NCI-H345 (cell line): ENCODE measurements at places on chromosomes 5 and 9.
A peak's percentile ranks its signal among the peaks of the same experiment; 100 is the strongest.

- peak; percentile 86 for DNase-seq
These were observed 812 bp downstream of the CACFD1 start for GRCh38 chr9:133460405-133461175.

GRCh38 chr9:107914151-107914550, 424.6 kb upstream of the KLF4 start:
- DNase-seq: no peak

- DNase-seq: no peak
These were observed 7.7 kb downstream of the PHF19 start for GRCh38 chr9:120869360-120869687.

DNA sequence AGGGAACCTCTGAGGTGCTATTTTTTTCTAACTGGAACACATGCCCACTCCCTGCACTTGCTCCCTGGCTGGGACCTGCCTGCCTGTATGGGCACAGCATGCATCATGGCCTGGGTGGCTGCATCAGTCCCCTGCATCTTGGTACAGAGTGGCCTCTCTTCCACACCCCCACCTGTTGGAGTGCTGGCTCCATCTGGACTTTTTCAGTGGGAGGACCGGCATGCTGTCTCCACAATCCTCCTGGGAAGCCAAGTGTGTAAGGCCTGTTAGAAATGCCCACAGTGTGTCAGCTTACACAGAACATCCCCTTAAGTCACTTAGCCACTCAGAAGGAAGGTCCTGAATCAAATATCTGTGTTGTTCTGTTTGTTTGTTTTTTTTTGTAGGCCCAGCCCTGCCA, 102.9 kb downstream of the MARCHF3 start:
- no peak for DNase-seq

GRCh38 chr5:34496260-34496691, 159.9 kb upstream of the RAI14 start:
- DNase-seq: no peak

DNA sequence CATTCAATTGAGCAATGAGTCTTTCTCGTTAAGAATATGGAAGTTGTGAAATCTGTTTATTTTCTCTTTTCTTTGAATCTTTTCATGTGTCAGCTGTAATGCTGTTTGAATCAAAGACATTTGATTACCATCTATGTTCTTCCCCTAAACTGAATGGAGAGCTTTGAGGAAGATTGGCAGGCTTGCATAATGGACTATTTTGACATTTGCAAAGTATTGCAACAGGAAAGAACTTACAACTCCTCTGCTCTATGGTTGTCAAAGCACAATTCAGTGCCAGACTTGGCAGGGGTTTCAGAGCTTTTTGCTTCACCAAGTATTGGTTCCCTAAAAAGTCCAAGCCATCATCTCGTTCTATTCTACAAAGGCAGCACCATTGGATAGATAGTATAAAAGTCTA, 549.0 kb upstream of the NUDT12 start:
- DNase-seq: no peak

- no peak for DNase-seq
These were observed 76.4 kb upstream of the SLC1A1 start for GRCh38 chr9:4413856-4414255.

- DNase-seq: no peak
These were observed 25.3 kb upstream of the SIL1 start for GRCh38 chr5:139223481-139223880.

DNA sequence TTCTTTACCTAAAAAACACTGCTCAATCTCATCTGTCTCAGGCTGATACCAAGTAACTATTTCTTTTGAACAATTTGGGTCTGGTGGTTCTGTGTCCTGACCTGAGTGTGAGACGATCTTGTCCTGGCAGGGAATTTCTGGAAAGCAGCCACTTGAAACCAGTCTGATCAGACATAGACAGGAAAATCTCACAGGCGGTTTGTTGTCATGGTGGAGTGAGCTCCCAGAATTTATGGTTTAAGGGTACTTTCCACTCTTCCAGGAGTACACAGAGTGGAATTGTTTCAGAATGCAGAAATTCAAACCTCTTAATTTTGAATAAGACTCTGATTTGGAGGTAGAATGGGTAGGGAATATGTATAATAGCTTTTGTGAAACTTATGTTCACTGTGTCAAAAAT, 268.2 kb downstream of the ISL1 start:
- DNase-seq: no peak

DNA sequence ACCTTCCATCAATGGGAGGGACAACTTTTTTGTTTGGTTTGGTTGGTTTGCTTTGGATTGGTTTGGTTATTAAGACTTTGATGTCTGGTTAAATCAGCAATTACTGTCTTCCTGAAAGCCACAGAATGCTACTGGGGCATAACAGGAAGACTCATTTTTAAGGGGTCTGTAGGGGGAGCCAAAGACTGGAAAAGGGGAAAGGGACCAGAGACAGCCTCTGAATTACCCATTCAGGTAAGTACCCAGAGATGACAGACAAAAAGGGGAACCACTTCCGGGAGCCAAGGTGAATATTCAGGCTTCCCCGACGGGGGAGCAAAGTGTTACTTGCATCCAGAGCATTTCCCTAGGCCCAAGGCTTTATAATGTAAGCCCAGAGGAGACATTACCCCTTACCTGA, 4.6 kb upstream of the FEM1C start:
- DNase-seq: no peak

DNA sequence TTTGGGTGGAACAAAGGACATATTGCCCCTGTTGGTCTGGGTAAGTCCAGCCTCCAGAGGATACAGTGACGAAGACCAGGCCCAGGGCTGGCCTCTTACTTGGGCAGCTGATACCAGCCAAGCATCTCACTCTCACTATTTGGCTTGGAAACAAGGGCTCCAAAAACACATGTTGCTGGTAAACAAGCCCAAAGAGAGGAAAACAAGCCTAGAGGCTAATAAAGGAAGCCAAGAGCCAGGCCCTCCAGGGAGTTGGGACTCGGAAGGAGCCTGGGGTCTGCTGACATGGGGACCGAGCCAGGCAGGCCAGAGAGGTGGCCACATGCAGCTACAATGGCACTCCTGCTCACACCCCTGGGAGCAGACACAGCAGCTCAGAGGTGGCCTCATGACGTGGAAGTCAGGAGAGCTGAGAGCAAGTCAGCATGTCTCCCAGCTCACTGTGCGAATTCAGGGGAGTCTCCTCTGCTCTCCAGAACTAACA, 5.7 kb downstream of the SPARC start:
- no peak for DNase-seq

DNA sequence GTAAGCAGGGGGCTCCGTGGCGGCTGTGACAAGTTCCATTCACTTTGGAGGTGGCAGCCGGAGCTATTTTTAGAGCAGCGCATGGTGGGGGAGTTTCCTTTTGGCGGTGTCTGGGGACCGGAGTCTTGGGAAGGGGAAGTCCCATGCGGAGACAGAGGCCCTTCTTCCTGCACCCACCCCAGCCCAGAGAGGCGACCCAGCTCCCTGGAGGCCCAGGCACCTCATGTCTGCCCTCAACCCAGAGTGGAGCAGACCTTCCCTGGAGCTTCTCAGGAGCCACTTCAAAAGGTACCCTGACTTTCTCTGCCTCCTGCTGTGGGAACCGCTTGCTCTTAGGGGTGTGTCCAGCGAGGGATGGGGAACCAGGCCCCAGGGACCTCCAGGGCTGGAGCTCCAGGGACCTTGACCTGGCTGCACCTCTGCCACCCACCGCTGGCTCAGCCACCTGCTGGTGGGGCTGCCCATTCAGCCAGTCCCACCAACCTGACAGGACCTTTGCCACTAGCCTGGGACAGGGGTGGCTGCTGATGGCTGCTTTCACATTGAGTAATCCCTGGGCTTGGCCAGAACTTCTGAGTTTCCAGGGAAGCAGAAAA, 34.1 kb downstream of the NEK6 start:
- no peak for DNase-seq

DNA sequence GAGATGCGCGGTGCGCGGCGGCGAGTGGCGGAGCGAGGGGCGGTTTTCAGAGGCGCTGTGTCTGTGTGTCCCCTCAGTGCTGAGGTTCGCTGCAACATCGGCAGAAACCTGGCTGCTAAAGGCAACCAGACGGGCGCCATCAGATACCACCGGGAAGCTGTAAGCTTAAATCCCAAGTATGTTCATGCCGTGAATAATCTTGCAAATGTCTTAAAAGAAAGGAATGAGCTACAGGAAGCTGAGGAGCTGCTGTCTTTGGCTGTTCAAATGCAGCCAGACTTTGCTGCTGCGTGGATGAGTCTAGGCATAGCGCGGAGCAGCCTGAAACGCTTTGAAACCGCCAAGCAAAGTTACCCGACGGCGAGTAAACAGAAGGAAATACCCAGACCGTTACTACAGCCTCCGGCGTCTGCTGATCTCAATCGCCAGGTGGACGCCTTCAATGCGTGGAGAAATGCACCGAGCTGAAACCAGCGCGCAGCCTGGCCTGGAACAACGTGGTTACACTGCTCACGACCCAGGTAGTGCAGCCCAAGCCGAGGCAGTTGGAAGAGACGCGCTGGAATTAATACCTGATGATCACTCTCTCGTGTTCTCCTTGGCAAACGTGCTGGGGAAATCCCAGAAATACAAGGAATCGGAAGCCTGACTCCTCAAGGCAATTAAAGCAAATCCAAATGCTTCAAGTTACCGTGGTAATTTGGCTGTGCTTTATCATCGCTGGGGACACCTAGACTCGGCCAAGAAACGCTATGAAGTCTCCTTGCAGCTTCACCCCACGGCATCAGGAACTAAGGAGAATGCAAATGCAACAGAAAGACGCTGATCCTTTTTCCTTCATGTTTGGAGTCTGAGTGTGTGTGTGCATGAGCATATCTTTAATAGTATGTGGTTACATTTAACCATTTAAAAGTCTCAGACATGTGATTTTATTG, 15.9 kb downstream of the OR2V1 start:
- no peak for DNase-seq

DNA sequence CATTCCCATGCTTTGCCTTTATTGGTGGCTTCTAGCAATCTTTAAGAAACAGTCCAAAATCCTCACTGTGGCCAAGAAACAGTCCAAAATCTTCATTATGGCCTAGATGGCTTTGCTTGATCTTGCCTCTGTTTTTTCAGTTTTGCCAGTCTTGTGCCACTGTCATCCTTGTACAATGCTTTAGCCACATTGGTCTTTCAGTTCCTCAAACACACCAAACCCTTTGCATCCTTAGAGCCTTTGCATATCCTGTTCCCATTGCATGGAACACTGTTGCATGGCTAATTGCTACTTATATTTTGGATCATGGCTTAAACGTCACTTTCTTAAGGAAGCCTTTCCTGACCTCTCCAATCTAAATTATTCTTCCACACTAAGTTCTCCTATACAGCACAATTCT, 22.1 kb downstream of the MRRF start:
- no peak for DNase-seq

GRCh38 chr9:81720450-81721086, 31.2 kb upstream of the TLE1 start:
- DNase-seq: no peak

DNA sequence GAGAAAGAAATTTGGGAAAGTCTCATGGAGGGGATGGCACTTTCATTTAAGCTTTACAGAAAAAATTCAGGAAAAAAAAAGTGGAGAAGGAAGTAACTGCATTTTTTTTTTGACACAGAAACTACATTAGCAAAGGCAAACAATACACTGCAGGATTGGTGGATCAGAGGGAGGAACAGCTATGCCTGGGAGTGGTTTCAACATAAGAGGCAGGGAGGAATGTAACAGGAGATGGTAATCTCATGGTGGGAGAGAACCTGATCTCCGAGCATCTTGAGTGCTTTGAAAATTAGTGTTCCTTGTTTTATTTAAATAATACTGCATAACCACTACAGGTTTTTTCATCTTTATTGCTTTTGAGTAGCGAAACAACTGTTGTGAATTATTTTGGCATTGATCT, 249.4 kb downstream of the FAM170A start:
- DNase-seq: no peak

DNA sequence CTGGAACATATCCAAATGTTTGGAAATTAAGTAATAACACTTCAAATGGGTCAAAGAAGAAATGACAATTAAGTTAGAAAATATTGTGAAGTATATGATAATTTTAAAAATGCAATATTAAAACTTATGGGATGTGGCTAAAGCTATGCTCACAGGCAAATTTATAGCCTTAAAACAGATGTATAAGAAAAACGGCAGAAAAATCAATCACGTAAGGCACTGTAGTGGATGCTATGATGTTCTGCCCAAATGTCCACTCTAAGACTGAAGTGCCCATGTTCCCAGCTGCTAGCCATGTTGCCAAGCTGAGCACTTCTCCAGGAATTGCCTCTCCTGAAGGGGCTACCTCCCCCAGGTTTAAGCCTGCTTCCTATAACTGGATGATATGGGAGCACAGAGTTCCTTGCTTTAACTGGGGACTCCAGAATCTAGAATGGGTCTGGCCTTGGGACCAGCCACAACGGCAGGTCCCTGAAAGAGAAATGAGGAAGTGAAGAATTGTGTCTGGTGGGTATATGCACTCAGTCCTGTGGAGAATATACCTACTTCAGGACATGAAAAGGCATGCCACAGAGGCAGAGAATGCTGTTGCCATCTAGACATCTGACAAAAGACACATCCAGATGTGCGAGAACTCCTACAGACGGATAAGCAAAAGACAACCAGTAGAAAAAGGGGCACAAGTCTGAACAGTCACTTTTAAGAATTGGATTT, 78.2 kb upstream of the RXRA start:
- DNase-seq: no peak

DNA sequence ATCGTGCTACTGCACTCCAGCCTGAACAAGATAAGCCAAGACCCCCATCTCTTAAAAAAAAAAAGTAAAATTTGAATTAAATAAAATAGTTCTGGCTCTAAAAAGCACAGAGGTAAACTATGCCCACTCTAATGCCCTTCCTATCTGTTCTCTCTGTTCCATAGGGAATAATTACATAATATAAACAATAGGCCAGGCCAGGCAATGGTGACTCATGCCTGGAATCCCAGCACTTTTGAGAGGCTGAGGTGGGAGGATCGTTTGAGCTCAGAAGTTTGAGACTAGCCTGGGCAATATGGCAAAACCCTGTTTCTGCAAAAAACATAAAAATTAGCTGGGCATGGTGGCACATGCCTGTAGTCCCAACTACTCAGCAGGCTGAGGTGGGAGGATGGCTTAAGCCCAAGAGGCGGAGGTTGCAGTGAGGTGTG, 47.4 kb downstream of the MYO10 start:
- DNase-seq: peak; percentile 14

DNA sequence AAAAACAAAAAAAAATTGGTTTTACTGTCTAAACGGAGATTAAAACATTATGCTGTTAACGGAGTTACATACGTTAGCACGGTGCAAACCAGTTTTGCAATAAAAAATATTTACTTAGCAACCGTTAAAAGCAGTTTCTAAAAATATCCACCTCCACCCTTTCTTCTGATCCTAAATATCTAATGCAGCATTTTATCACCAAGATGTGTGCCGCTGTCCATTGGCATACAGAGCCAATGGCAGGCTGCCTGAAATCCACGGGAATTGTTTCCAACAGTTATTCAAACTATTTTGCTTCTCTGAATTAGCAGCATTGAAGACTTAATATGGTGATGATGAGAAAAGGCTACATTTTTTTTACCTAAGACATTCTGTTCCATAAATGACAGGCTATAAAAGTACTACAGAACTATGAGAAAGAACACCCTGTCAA, 61.6 kb downstream of the CSNK1A1 start:
- DNase-seq: no peak

DNA sequence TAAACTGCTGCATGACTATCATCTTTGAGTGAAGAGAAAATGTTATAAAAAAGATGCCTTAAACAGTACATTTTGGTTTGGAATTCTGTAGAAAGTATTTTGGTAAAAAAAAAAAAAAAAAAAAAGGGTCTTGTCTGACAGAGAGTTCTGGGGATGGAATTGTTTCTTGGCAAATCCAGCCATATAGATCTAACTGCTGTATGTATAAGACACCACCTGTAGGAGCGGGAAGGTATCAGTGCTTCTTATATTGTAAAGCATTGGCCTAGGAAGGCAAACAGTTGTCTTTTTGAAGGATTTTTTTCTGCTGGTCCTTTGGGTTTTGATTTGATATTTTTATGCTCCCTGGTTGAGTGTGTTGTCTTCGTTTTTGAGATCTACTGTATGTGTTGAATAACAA, 2.8 kb downstream of the PURA start:
- no peak for DNase-seq
